ENCODE measurements at places on chromosomes 13 and 19. TPM values are rescaled to one million over a fixed set of nuclear protein-coding genes. Genes with fewer than 3 reads are reported as not detected.

The HCN2 gene
- total RNA-seq = 0.31 TPM

The ZNF208 gene
- 1.2 TPM for total RNA-seq

The PTOV1 gene
- 73.9 TPM for total RNA-seq

The LGALS16 gene
- not detected for total RNA-seq

- H3K27me3 ChIP-seq = no peaks in the 10 kb centered on the region
- H3K4me3 ChIP-seq = no peak overlapping the region
- no peak for DNase-seq
- no peak overlapping the region for H3K27ac ChIP-seq
Observed at GRCh38 chr19:46885411-46885810, 24.6 kb downstream of the ARHGAP35 start.

The ACTMAP gene
- 13.8 TPM for total RNA-seq

- no peaks in the 10 kb centered on the region for H3K36me3 ChIP-seq
- H3K27me3 ChIP-seq = no peaks in the 10 kb centered on the region
- H3K4me1 ChIP-seq = peaks cover 22% of the 10 kb centered on the region
- DNase-seq = no peak
Observed at GRCh38 chr19:40150170-40150569, 41.1 kb upstream of the MAP3K10 start.

The S1PR2 gene
- 7.9 TPM for total RNA-seq

- H3K27me3 ChIP-seq = no peaks in the 10 kb centered on the region
- H3K4me1 ChIP-seq = no peaks in the 10 kb centered on the region
- H3K36me3 ChIP-seq = peaks cover 2% of the 10 kb centered on the region
- DNase-seq = peak; percentile 27
- no peak overlapping the region for H3K4me3 ChIP-seq
- H3K27ac ChIP-seq = no peak overlapping the region
Observed at GRCh38 chr19:3471954-3472655, 8.2 kb downstream of the SMIM24 start.

GRCh38 chr13:110884517-110884916 is 30.4 kb downstream of the ANKRD10 start:
- no peak overlapping the region for H3K27ac ChIP-seq
- peaks cover 9% of the 10 kb centered on the region for H3K4me1 ChIP-seq
- H3K27me3 ChIP-seq = no peaks in the 10 kb centered on the region
- no peaks in the 10 kb centered on the region for H3K36me3 ChIP-seq
- no peak for DNase-seq
- H3K4me3 ChIP-seq = no peak overlapping the region

- peak overlapping the region; percentile 94 for H3K4me3 ChIP-seq
- H3K36me3 ChIP-seq = peaks cover 7% of the 10 kb centered on the region
- no peaks in the 10 kb centered on the region for H3K27me3 ChIP-seq
- peaks cover 30% of the 10 kb centered on the region for H3K4me1 ChIP-seq
- peak; percentile 76 for DNase-seq
Observed at GRCh38 chr19:42270346-42271044, 1.4 kb downstream of the CIC start.

DNA sequence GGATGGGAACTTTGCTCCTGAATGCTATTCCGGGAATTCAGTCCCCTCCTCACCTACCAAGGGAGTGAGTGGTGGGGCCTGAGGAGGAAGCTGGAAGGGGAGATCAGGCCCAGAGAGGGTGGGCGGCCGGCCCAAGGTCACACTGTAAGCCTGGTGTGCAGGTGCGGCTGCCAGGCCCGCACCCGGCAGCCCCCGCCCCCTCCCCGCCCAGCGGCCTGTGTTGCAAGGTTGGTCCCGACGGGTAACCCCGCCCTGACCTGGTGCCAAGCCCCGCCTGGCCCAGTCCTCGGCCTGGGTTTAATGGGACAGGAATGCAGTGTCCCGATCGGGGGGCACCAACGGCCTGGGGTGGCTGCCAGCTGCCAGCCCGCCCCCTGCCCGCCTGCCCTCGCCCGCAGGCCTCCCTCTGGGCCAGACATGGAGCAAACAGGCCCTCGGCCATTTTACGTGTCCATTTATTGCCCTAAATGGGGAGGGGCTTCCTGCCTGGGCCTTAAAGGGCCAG is 5.5 kb downstream of the ZBTB7A start:
- peak overlapping the region; percentile 29 for H3K4me3 ChIP-seq
- DNase-seq = no peak
- peak overlapping the region; percentile 48 for H3K27ac ChIP-seq

- no peaks in the 10 kb centered on the region for H3K27me3 ChIP-seq
- peak overlapping the region; percentile 38 for H3K4me3 ChIP-seq
- peak; percentile 51 for DNase-seq
- peaks cover 59% of the 10 kb centered on the region for H3K36me3 ChIP-seq
- peaks cover 24% of the 10 kb centered on the region for H3K4me1 ChIP-seq
Observed at GRCh38 chr19:16095071-16095571, 16.6 kb upstream of the RAB8A start.

The CCDC8 gene
- 0.08 TPM for total RNA-seq

The FFAR3 gene
- total RNA-seq = 1.3 TPM

The ZNF724 gene
- 12.5 TPM for total RNA-seq

GRCh38 chr13:33353210-33353609 is 67.7 kb upstream of the STARD13 start:
- peaks cover 2% of the 10 kb centered on the region for H3K4me1 ChIP-seq
- DNase-seq = no peak
- H3K27ac ChIP-seq = no peak overlapping the region
- peaks cover 75% of the 10 kb centered on the region for H3K27me3 ChIP-seq
- no peaks in the 10 kb centered on the region for H3K36me3 ChIP-seq
- H3K4me3 ChIP-seq = no peak overlapping the region

The MEF2B gene
- total RNA-seq = 1.6 TPM

- no peaks in the 10 kb centered on the region for H3K36me3 ChIP-seq
- peaks cover under 1% of the 10 kb centered on the region for H3K4me1 ChIP-seq
- no peak overlapping the region for H3K4me3 ChIP-seq
- DNase-seq = no peak
- peaks cover under 1% of the 10 kb centered on the region for H3K27me3 ChIP-seq
Observed at GRCh38 chr19:2969104-2969504, 8.3 kb upstream of the TLE6 start.

GRCh38 chr13:87674247-87674738 is 3.1 kb downstream of the SLITRK5 start:
- no peak overlapping the region for H3K4me3 ChIP-seq
- no peak overlapping the region for H3K27ac ChIP-seq
- no peak for DNase-seq
- peaks cover 86% of the 10 kb centered on the region for H3K27me3 ChIP-seq
- H3K4me1 ChIP-seq = peaks cover 22% of the 10 kb centered on the region
- H3K36me3 ChIP-seq = no peaks in the 10 kb centered on the region

The CLDND2 gene
- total RNA-seq = 2.0 TPM

The EBI3 gene
- total RNA-seq = 6.7 TPM

GRCh38 chr19:34662919-34663318 is 14.0 kb downstream of the SCGB2B2 start:
- peak; percentile 31 for DNase-seq
- no peak overlapping the region for H3K27ac ChIP-seq
- H3K4me1 ChIP-seq = peaks cover 16% of the 10 kb centered on the region
- no peak overlapping the region for H3K4me3 ChIP-seq
- peaks cover 4% of the 10 kb centered on the region for H3K36me3 ChIP-seq

The ANKRD24 gene
- total RNA-seq = 1.6 TPM

The NXNL1 gene
- not detected for total RNA-seq

- H3K36me3 ChIP-seq = no peaks in the 10 kb centered on the region
- no peak overlapping the region for H3K4me3 ChIP-seq
- no peak overlapping the region for H3K27ac ChIP-seq
Observed at GRCh38 chr13:20703780-20704458, 420 bp downstream of the IL17D start.

The CEACAM19 gene
- 0.62 TPM for total RNA-seq

- no peaks in the 10 kb centered on the region for H3K4me1 ChIP-seq
- no peaks in the 10 kb centered on the region for H3K36me3 ChIP-seq
- H3K4me3 ChIP-seq = no peak overlapping the region
- peak; percentile 30 for DNase-seq
Observed at GRCh38 chr19:3250675-3251074, 26.2 kb downstream of the CELF5 start.

- peaks cover 29% of the 10 kb centered on the region for H3K27me3 ChIP-seq
- no peaks in the 10 kb centered on the region for H3K36me3 ChIP-seq
- no peak overlapping the region for H3K27ac ChIP-seq
- H3K4me3 ChIP-seq = no peak overlapping the region
- DNase-seq = no peak
Observed at GRCh38 chr13:42688821-42689220, 92.6 kb upstream of the FAM216B start.

DNA sequence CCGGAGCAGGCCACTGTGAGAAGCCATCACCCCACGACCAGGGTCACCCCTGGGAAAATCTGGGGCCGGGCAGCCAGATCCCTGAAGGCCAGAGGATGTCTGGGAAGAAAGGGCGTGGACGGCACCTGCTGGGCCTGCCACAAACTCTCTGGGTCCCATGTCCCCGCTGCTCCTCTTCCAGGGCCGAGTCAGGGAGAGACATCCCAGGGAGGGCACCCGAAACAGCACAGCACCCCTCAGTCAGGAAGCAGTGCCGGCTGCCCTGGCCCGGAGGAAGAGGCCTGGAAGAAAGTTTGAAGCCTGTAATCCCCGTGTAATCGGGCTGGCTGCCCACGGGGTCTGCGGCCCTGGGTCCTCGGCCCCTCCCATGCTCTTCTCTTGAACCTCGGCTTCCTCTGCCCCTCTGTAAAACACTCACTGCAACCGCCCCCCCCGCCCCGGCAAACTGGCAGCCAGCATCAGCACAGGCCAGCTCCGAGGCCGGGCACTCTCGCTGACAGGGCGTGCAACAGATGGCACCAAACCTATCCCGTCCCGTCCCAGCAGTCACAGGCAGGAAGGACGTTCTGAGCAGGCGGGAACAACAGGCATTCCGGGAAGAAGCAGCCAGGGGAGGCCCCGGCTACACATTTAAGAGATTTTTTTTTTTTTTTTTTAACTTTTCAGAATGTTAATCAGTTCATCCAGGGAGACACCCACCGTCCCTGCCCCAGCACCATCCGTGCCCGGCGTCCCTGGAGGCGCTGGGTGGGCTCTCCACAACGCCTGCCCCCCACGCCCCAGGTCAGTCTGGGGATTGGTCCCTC is 1.5 kb downstream of the SBNO2 start:
- DNase-seq = no peak
- peak overlapping the region; percentile 94 for H3K4me3 ChIP-seq
- H3K4me1 ChIP-seq = peaks cover 26% of the 10 kb centered on the region
- H3K27me3 ChIP-seq = no peaks in the 10 kb centered on the region
